ENCODE measurements at places on chromosomes 7 and 10.
A peak's percentile ranks its signal among the peaks of the same experiment; 100 is the strongest.

GRCh38 chr7:17680026-17680425 is 260.3 kb downstream of the SNX13 start:
- DNase-seq, result peak; percentile 94

DNA sequence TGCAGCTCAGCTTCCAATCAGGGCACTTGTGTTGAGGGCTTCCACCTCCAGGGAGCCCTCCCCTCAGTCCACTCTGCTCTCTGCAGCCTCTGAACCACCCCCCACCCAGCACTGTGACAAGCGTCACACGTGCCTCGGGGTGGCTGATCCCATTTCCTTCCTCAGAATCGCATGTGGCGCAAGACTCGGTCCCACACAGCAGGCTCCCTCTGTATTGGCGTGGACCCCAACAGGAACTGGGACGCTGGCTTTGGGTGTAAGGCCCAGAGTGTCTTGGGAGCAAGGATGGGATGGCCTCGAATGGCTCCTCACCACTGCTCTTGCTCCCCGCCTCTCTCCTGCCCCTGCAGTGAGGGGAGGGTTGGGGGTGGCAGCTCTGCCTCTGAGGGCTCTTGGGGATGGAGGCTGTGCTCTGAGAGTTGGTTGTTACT is 4.1 kb downstream of the CPA1 start:
- no peak for DNase-seq

DNA sequence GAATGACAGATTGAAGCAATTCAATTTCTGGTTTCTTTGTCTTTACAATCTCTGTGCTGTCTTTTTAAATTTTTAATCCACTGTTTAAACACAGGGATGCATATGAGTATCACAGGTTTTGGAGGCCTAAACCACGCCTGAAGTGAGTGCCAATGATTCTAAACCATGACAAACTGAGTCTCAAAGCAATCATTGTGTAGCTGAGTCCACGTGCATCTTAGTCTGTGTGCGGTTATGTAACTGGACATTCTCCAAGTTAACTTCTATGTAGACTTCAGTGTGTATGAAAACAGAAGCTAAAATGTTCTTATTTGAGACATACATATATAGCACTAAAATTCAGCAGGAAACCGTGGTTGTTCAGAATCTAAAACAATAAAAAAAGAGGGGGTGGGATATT is 79.3 kb upstream of the ST8SIA6 start:
- DNase-seq, result no peak

- peak; percentile 81 for DNase-seq
Observed at GRCh38 chr7:133854739-133855138, 272.4 kb upstream of the LRGUK start.

- DNase-seq, result peak; percentile 85
Observed at GRCh38 chr10:71964098-71964742, at the start of gene CHST3. Gene CHST3 (plus strand): TSS chr10:71964395. CDS start chr10:72005843, 41,448 bp downstream.

All from adipocyte (in vitro differentiated cells).